ENCODE measurements at places on chromosomes 7 and 10. TPM values are rescaled to one million over a fixed set of nuclear protein-coding genes. Genes with fewer than 3 reads are reported as not detected.

Gene BEND7
- polyA plus RNA-seq, result 5.9 TPM

Gene HTR5A
- not detected for polyA plus RNA-seq

Gene METTL2B
- 22.6 TPM for polyA plus RNA-seq

Gene GNGT1
- polyA plus RNA-seq, result not detected

Gene NPSR1
- polyA plus RNA-seq, result 0.14 TPM

DNA sequence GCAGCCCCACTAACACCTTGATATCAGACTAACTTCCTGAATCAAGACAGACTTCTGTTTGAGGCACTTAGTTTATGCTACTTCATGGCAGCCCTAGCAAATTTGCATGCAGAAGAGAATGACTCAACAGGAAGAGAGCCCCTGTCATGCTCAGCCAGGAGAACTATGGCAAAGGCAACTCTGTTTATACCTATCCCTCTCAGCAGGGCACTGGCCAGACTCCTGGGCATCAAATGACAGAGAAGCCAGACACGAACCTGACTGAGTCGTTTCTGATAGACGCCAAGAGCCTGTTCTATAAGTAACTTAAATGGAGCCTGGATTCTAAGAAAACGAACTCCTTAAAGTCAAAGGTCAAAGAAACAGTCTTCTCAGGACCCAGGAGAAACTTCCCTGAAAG lies 50.9 kb upstream of the UNC5B start:
- DNase-seq, result no peak

DNA sequence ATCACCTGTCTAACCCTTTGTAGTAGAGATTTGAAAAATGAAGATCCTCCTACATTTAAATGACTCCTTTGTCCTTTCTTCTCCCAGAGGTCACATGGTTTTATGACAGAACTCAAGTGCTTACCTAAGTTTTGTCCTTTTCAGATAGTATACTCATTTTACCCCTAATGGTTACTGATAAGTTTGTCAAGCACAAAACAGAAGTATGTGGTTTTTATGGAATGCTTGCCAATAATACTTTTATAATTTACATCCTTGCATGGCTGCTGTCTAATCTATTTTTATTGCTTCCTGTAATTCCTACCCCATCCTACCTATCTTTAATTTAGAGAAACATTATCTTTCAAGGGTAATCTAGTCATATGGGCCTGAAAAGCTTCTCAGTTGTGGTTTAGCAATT lies 37.5 kb downstream of the HELLS start:
- no peak for DNase-seq

DNA sequence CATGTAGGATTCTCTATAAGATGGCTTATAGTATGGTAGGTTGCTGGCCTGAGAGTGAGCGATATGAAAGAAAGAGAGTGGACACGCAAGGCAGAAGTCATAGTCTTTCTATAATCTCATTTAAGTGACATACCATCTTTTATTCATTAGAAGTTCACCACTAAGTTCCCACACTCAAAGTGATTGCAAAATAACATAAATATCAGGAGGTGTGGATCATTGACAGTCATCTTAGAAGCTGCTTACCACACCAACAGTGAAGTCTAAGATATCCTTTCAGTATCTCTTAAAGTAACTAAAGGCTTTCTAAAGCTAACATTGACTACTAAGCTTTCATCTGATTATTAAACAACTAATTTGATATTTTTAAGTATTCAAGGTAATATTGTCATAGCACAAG lies 36.9 kb upstream of the GNAI1 start:
- no peak for DNase-seq

GRCh38 chr10:97590082-97590747 lies 694 bp downstream of the C10orf62 start:
- DNase-seq, result no peak

DNA sequence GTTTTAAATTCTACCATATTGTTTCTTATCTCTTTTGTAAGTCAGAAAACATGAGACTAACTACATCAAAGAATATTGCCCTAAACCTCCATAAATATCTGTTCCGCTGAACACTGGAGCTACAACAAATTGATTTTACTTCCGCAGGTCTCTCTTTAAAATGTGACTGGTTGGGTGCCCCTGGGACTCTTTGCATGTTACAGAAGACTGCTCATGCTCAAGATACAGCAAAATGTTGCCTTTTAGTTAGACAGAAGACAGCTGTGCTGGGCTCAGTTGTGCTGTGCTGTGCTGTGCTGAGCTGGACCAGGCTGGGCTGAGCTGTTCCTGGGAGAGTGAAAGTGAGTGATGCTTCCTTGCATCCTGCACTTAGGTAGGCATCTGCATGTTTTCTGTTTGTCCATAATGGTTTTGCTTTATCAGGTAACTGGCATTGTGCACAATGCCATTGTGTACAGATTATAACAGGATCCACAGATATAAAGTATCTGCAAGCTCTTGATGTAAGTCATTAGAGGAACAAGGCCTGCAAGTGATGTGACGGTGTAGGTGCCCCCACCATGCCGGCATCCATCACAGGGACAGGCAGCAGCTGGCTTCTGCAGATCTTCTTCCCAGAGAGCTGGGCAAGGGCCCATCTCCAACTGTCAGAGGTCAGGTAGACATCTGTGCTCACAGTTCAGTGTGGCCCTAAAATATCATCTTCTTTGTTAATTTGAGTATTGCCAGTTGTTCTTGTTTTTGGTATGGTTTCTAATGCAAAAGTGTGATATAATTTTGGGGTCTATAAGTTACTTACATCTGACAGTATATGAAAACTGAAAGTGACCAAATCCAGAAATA lies 972.5 kb upstream of the CELF2 start:
- DNase-seq, result no peak

DNA sequence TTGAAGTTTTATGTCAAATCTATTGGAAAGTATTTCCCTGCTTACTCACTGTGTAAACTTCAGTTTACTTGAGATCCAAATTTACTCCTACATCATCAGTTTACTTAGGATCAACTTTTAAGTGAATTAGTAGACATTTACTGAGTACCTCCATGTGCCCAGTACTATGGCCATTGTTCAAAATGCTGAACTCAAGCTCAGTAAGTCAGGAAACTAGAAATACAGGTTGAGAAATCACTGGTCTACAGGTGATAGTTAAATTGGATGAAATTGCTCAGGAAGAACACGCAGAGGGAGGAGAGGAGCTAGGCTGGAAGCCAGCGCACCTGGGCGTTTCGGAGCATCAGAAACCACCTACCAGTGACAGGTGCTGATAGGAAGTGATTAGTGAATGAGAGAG lies 25.5 kb upstream of the EBLN1 start:
- DNase-seq, result no peak

- DNase-seq, result no peak
These were observed 515 bp downstream of the FAM149B1 start for GRCh38 chr10:73168465-73168803.

DNA sequence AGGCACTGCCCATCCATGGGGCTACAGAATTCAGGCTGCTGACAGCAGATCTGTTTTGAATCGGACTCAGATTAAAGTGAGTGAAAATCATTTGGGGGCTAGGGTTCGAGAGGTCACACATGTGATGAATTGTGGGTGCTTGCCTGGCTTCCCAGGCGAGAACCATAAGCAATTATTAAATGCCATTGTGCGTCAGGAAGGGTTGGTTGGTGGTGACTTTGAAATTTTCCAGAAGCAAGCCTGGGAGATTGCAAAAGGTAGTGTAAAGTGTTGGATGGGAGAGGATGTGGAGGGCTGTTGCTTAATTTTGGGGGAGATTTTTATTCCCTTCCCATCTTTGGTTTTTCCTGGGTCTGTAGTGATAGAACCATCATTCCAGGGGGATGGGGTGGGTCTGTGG lies 34.6 kb downstream of the LRMDA start:
- no peak for DNase-seq
